ENCODE measurements at places on chromosomes 5 and 9.

GRCh38 chr5:91910247-91910646 lies 527.1 kb upstream of the ARRDC3 start:
- no peak for DNase-seq

- peak; percentile 71 for DNase-seq
These were observed 250.1 kb upstream of the KLF4 start for GRCh38 chr9:107739601-107740082.

- no peak for DNase-seq
These were observed 17.4 kb upstream of the IL13 start for GRCh38 chr5:132640613-132641012.

DNA sequence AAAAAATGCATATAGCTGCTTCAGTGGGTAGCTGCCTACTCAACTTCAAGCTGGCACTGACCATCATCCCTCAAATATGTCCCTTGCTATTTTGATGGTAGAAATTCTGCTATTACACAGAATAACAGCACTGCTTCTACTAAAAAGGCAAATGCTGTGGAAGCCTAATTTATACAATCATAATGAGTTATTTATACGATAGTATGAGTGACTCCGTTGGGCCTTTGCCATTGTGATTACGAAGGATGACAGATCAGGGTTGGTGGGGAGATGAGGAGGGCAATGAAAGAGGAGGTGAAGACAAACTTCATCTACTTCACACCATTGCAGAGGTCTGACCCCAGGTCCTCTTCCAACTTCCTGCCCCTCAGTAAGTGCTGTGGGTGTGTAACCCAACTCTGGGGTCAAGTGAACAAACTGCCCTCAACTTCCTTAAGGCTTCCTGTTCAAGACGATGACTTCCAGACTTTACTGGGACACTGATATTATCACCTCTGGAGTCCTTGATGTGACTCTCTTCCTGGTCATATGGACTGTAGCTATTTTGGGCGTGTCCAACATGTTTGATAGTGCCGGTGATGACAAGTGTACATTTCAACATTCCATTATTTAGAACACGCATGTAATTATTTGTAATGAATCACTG lies 74.1 kb upstream of the RPS23 start:
- DNase-seq: no peak

All from testis (tissue), 5 donors.